ENCODE measurements at places on chromosomes 7 and 10.

DNA sequence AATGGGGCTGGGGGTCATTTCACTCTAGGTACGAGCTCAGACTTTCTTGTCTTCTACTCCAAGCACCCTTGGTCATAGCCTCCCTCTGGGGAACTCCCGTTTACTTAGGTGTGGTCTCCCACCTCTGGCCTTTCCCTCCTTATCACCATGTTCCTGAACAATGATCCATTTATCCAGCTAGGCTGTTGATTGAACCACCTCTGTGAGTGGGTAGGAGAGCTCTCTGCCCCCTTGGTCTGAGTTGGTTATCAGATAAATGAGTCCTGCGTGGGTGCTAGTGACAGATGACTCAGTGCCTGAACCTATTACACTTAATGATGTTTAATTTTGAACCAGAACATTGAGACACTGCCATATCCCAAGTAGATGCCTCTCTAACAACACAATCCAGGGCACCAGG lies 9.4 kb downstream of the BLNK start:
- DNase-seq, result no peak

DNA sequence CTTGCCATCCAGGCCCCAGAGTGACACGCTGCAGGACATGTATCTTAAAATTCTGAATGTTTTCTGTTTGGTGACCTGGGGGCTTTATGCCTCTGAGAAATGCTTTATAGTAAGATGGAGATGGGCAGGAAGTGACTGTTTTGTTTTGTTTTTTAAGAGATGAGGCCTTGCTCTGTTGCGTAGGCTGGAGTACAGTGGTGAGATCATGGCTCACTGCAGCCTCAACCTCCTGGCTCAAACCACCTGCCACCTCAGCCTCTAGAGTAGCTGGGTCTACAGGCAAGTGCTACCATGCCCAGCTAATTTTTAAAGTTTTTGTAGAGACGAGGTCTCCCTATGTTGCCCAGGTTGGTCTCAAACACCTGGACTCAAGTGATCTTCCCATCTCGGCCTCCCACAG lies 20.6 kb downstream of the ZNF777 start:
- no peak for DNase-seq

GRCh38 chr10:76868098-76868977 lies 769.3 kb downstream of the KCNMA1 start:
- no peak for DNase-seq

DNA sequence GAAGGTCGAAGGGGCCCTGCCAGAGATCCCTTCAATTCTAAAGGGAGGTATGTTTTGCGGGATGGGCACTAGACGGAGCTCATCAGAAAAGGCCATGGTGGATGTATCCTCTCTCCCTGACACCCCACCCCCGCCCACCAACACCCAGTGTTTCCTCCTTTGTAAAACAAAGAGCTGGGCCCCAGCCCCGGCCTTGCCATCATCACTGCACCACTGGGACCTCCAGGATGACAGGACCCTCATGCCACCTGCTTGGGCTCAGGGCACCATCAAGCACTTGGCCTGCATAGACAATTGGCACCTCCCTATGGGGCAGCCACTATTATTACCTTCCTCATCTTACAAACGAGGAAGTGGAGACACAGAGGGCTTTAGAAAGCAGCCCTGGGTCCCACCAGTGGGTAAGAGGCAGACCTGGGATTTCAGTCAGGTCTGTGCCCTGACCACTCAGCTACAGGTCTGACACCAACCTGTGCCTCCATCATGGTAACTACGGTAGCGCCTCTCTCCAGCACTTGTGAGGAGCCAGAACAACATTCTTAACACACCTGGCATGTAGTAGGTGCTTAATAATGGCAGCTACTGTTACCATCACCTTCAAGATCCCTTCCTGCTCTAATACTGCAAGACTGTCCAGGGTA lies 2.0 kb downstream of the CALML3 start:
- DNase-seq, result no peak

- DNase-seq, result no peak
Observed at GRCh38 chr7:131008840-131009711, 275.1 kb upstream of the KLF14 start.

DNA sequence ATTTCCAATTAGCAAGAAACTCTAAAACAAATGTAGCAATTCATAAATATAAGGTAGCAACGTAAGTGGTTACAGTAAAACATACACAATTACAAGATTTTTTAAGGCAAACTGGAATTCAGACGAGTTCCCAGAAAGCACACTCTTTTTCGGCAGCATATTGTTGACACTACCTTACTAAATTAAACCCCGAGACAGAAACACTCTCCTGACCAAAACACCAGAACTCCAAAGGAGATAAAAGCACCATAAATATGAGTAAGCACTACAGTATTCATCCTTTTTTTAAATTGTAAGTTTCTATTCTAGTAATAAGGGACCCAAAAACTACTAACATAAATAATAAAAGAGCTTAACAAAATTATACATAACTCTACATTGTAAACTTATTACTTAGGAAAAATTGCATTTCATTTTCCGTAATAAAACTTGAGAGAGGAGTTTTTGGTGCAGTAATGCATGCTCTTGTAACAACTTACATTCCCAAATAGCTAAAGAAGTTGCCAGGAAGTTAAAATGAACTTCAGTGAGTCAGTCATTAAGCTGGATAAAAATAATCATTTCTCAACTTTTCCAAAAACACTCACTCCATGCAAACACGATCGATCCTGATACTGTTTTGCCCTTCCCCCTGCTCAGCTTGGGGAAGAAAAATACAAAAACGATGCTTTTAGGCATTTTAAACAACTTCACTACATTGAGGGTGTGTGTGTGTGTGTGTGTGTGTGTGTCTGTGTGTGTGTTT lies 2.0 kb downstream of the PIP4K2A start:
- DNase-seq, result no peak

- no peak for DNase-seq
Observed at GRCh38 chr7:121505540-121506182, 109.6 kb upstream of the FAM3C start.

GRCh38 chr7:36802459-36803135 lies 78.3 kb upstream of the AOAH start:
- no peak for DNase-seq

Data from left renal pelvis (tissue), 4 donors.